Brain (organoid and tissue), 16 donors: ENCODE measurements at places on chromosomes 6 and 20. TPM values are rescaled to one million over a fixed set of nuclear protein-coding genes. Genes with fewer than 3 reads are reported as not detected.
A peak's percentile ranks its signal among the peaks of the same experiment; 100 is the strongest.

DNA sequence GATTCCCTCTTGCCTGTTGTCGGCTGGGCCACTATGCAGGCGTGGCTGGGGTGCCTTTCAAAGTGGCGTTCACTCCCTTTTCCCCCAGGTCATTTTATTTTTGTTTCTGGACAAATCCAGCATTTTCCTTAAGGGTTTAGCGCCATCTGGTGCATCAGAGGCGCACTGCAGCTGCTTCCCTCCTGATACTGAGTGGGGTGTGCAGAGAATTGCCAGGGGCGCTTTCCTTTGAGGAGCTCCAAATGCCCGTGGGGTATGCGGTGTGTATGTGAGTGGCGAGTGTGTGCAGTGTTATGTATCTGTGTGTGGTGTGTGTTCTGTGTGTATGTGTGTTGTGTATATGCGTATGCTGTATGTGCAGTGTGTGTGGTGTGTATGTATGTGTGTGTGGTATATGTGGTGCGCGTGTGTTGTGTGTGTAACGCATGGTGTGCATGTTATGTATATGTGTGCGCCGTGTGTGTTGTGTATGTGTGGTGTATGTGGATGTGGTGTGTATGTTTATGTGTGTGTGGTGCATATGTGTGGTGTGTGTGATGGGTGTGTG, 100.1 kb upstream of the AGPAT4 start:
- peak; percentile 92 for DNase-seq

- no peak for DNase-seq
Measured at GRCh38 chr6:100134297-100134696, 140.3 kb upstream of the MCHR2 start.

HLA-C gene
- polyA plus RNA-seq: 427 TPM

STX11 gene
- 0.44 TPM for polyA plus RNA-seq

OTOR gene
- not detected for polyA plus RNA-seq
